T-helper 1 cell (primary cell): ENCODE measurements at places on chromosomes 11 and 22.

- no peak for DNase-seq
Observed at GRCh38 chr11:83982825-83983224, 696.7 kb upstream of the CCDC90B start.

DNA sequence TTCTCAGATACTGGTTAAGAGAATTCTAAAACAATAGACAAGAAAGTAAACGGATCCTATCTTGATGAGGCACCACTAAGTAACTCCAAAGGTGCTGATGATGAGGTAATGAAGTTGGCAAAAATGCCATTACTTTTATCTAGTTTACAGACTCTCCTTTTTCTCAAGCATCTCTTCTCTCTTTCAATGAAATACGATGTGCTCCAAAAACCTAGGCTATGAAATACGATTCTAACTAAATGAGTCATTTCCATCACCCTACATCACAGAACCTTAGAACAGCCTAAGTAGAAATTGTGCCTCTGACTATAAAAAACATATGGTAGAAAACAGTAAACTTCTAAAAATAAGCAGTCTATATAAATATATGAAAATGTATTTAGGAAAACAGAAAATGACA lies 58.9 kb upstream of the ARHGAP32 start:
- no peak for DNase-seq

GRCh38 chr11:27122001-27122400 lies 81.4 kb downstream of the BBOX1 start:
- no peak for DNase-seq

GRCh38 chr22:48704335-48704734 lies 1123.3 kb downstream of the BRD1 start:
- no peak for DNase-seq

GRCh38 chr22:37219533-37219932 lies 7.3 kb upstream of the SSTR3 start:
- DNase-seq = no peak

DNA sequence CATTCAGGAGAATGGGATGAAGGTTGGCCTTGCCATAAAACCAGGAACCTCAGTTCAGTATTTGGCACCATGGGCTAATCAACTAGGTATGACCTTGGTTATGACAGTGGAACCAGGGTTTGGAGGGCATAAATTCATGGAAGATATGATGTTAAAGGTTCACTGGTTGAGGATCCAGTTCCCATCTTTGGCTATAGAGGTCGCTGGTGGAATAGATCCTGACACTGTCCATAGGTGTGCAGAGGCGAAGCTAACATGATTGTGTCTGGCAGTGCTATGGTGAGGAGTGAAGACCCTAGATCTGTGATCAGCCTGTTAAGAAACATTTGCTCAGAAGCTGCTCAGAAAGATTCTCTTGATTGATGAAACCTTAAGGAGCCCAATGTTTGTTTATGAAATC lies 5.7 kb downstream of the NF2 start:
- DNase-seq = no peak

DNA sequence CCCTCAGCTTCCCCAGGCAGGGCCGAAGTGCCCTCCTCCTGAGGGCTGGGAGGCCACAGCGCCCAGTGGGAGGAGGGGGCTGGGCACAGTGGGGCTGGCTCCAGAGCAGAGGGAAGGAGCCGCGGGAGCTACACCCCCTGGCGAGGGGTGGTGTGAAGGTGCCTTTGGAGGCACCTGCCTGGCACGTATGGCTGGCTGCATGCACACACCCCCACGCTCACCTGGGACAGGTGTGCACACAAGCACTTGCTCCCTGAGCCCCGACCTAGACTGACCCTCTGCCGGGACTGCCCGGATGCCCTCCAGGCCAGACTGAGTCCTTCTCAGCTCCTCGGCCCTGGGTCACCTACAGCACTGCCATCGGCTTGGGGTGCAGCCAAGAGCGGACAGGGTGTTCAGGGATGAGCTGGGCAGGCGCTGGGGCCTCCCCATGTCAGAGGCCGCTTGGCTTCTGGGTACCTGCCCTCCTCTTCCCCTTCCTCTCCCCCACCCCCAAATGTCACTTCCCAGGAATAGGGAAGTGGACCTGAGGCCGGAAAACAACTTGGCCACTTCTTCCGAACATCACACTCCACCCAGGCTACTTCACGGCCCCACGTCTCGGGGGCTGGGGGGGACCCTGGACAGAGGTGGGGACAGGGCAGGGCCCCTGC lies 7.4 kb upstream of the PIM3 start:
- no peak for DNase-seq

- no peak for DNase-seq
Observed at GRCh38 chr11:454801-455565, 4.9 kb downstream of the PTDSS2 start.

GRCh38 chr11:113896156-113896879 lies 8.3 kb upstream of the HTR3B start:
- peak; percentile 30 for DNase-seq

DNA sequence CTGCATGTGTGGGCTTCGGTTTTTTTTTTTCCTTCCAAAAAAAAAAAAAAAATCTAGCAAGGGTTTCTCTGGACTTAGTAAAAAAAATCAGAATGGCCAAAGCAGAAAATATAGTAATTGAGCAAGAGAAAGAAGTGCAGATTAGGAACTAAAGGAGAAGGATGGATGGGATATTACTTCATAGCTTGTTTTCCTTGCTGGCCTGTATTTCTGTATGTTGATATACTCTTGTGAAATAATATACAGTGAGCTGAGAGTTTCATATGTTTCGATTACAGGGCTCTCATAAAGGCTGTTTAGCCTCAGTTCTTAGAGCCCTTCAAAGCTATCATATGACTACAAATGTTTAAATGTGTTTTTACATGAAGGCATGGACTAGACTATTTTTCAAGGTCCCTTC lies 34.3 kb upstream of the NFRKB start:
- DNase-seq = no peak

DNA sequence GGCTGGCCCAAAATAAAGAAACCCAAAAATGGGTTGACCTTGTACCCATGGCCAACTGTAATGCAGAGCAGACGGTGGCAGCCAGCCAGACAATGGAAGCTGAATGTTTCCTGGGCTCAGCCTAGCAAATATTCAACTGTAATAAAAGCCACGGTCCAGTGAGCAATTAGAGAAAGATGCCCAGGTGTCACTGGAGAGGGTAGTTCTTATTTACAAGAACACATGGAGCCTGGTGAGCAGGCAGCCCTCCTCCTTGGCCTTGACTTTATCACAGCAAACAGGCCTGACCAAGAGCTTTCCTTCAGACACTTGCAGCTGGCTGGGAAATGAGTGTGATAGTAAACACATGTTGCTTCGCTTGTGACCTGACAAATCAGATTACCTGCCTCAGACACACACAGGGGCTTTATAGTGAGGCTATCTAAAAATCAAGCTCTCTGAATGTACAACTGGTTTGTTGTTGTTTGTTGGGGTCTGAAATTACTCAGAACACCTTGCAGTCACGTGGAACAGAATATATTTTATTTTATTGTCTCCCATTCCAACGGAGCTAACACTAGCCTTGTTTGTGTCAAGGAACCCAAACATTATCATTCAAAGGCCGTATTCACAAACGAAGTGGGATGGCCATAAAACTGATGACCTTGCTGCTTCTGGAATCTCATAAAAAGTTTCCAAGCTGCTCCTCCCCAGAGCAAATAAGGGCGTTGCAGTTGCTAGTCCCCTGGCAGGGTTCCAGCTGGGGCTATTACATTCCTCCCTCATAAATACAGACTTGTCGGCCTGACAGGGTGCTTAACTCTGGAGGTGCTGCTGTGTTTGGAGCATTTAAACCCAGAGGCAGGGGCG lies 161.1 kb downstream of the BBOX1 start:
- no peak for DNase-seq

DNA sequence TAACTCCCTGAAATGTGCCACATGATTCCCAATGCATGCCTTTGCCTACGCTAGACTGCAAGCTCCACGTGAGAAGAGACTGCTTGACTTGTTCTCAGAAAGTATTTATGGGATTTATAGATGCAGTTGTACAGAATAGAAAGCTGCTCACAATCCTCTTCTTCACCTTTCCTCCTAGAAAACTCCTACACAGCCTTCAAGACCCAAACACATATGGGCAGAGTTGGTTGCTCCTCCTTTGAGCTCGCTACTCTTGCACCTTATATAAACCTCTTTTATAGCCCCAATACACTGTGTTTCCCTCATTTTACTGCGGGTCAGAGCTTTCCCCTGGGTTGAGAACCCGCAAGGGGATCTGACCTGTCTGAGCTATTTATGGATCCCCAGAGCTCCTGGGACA lies 16.4 kb downstream of the C1QTNF6 start:
- no peak for DNase-seq

DNA sequence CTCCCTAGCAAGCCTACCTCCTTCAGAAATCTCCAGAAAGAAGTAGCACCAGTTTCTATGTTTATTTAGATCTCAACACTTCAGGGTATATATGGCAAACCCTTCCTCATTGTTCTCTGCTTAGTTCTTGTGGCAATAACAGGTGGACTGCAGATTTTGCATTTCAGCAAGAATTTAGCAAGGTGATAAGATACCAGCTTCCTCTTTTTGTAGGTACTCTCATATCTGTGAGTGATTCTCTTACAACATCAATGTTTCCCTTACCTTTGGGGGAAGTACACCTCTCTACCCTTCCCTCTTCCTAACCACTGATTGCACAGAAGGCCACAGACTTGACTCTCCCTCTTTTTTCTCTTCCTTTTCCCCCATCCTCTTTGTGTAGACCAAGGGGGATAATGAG lies 230.9 kb upstream of the SESN3 start:
- DNase-seq = no peak

DNA sequence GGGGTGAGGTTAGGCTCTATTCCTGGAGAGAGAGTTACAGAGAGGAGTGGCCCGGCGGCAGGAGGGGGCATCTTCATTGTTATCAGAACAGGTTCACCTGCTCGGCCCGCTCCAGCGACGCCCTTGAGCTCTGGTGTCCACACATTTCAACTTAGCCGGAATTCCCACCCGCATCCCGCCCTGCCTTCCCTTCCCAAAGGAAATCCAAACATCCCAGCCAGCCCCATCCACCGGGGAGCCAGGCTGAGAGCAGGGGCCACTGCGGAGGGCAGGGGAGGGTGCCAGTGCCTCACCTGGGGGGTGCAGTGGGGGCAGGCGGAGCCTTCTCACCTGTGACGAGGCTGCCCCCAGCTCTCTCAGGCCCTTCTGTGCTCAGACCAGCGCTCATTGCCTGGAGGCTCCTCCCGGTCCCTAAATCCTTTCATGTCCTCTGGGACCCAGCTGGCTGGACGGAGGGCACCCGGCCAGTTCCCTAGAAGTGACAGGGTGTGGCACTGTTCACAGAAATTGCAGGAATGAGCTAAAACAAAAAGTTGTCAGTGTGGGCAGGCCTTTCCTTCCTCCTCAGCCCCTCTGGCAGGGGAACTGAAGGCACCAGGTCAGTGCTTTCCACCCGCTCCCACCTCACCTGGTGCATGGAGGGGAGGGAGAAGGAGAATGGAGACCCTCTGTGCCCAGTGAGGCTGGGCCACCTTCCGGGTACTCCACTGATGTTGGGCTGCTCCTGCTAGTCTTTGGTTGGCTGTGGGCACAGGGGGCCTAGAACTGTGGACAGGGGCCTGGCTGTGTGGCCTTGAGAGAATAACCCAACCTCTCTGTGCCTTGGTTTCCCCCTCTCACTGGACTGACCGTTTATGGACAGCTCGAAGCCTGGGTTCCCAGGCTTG lies 2.2 kb upstream of the MRGPRG start:
- DNase-seq = no peak

DNA sequence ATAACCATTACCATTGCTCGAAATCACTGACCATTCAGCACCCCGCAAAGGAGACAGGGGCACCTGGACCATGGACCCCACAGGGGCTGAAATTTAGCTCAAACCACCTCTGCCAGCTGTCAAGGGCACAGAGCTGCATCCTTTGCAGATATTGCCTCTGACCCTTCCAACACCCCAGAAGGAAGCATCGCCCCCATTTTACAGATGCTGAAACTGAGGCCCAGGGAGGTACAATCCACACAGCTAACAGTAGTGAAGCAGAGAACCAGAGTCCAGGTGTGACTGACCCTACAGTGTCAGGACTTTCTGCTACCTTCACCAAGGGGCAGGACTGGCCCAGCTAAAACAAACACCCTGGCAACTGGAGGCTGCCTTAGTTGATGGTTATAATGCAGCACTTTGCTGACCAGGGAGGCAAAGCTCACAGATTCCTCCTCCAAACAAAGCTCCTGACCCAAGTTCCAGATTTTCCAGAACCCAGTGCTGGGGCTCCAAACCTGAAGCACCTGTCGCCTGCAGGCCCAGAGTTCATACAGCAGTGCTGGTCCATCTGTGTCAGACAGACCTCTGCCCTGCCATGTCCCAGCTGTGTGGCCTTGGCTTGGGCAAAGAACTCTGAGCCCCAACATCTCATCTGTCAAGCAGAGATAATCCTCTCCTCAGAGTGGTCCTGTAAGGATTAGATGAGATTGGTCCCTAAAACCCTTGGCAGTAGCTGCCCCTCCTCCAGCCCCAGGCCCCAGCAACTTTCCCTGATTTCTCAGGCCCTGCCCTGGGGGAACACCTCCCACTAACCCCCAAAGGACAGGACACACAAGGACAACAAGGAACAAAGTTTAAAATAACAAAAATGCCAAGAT lies 15.2 kb upstream of the ARAP1 start:
- no peak for DNase-seq

GRCh38 chr22:32539631-32540421 lies 65.2 kb downstream of the FBXO7 start:
- DNase-seq = no peak

- no peak for DNase-seq
Observed at GRCh38 chr11:18374956-18375355, 19.4 kb upstream of the LDHA start.

GRCh38 chr11:22584976-22585375 lies 40.6 kb downstream of the FANCF start:
- DNase-seq = no peak
